Ovary (tissue), 10 donors: ENCODE measurements at places on chromosomes 1 and 21.

GRCh38 chr1:183622884-183623785 lies 12.4 kb downstream of the ARPC5 start:
- DNase-seq = peak; percentile 51

DNA sequence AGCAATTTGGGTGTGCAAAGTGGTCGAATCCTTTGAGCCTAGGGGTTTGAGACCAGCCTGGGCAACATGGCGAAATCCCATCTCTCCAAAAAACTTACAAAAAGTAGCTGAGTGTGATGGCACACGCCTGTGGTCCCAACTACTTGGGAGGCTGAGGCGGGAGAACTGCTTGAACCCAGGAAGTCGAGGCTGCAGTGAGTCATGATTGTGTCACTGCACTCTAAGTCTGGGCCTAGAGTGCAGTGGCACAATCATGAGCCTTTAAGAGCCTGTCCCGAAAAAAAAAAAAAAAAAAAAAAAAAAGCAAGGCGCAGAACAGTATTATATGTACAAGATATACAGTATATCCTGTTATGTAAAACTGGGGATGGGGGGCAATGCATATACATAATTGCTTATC lies 25.1 kb upstream of the HTR1D start:
- no peak for DNase-seq

GRCh38 chr21:25326181-25326580 lies 281.1 kb downstream of the MRPL39 start:
- no peak for DNase-seq

- no peak for DNase-seq
Measured at GRCh38 chr1:117164209-117164608, 42.7 kb upstream of the TRIM45 start.

DNA sequence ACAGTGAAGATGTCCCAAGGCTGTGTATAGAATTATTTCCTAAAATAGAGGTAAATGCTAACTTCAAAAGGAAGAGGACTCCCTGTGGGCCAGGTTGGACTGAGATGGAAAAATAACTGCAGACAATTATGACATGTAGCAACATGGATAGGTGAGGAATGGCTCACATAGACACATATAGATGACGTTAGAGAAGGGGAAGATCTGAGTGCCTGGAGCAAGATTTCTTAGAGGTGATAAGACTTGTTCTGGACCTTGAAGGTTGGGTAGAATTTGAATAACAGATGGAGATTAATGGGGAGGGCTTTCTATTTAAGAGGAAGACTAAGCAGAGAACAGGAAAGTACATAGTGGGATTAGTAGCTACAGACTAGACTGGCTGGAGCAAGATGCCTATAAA lies 76.9 kb downstream of the C1orf21 start:
- no peak for DNase-seq

GRCh38 chr1:22414244-22414751 lies 37.4 kb upstream of the ZBTB40 start:
- peak; percentile 44 for DNase-seq
